ENCODE measurements at places on chromosomes 13 and 19.

DNA sequence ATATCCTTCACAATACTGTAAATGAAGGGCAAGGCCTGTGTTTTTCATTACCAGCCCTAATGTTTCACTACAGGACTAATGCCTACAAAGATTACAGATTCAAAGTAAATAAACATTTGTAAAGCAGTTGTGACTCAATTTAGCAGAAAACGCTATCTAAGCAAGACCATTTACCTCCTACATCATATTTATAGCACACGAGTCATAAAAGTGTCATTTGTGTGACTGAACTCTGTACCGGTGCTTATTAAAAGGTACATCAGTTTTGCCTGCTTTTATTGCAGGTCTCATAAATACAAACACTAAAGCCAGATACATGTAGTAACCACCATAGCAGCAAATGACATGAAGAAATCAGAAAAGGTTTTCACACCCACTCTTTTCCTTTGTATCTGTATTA lies 61.5 kb upstream of the SLC15A1 start:
- DNase-seq, result no peak

- no peak for DNase-seq
These were observed 3.3 kb downstream of the CFD start for GRCh38 chr19:862581-863314.

- no peak for DNase-seq
These were observed 868.0 kb downstream of the SLITRK6 start for GRCh38 chr13:84931264-84931663.

GRCh38 chr19:48714759-48715675 lies 4.5 kb downstream of the MAMSTR start:
- DNase-seq, result peak; percentile 79

DNA sequence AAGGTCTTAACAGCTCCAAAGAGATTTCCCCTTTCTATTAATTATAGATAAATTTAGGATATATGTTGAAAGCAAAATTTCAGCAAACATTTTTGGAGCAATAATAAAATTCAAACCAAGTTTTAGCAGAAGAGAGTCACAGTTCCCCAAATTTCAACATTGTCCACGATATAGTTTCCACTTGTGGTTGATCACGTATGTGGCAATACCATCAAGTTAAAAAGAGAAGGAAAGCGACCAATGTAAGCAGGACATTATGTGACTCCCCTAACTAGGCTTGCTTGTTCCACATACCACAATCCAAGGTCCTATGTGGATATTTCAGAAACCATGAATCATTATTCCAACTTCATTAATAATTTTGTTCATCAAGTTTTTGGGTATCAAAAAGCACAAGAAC lies 52.8 kb downstream of the ELF1 start:
- no peak for DNase-seq

All from coronary artery (tissue), 2 donors.